ENCODE measurements at places on chromosomes 2 and 18. TPM values are rescaled to one million over a fixed set of nuclear protein-coding genes. Genes with fewer than 3 reads are reported as not detected.

The OR6B2 gene
- total RNA-seq = not detected

The BOLL gene
- total RNA-seq = not detected

The RGPD4 gene
- 0.05 TPM for total RNA-seq

The KIAA2012 gene
- total RNA-seq = not detected

The WNT6 gene
- 2.1 TPM for total RNA-seq

The ELOA2 gene
- not detected for total RNA-seq

The ZBTB7C gene
- 3.2 TPM for total RNA-seq

The APOB gene
- total RNA-seq = 12.5 TPM

The SCG2 gene
- not detected for total RNA-seq

The PHOSPHO2 gene
- 3.6 TPM for total RNA-seq

The SLC14A1 gene
- total RNA-seq = 24.9 TPM

The HMSD gene
- not detected for total RNA-seq

The COLEC12 gene
- total RNA-seq = 9.9 TPM

The SPR gene
- 52.4 TPM for total RNA-seq

The ARHGAP28 gene
- 1.1 TPM for total RNA-seq

The POTEF gene
- not detected for total RNA-seq

The SPHKAP gene
- total RNA-seq = 107 TPM

The ATOH8 gene
- 29.1 TPM for total RNA-seq

The RFX8 gene
- total RNA-seq = not detected

The HJURP gene
- 0.41 TPM for total RNA-seq

The NTSR2 gene
- total RNA-seq = not detected

The SYT4 gene
- 1.2 TPM for total RNA-seq

All from Right ventricle myocardium inferior (tissue), 1 donor.